Thoracic aorta (tissue), 2 donors: ENCODE measurements at places on chromosomes 16 and 17.

- DNase-seq = no peak
These were observed 299.8 kb upstream of the ZFHX3 start for GRCh38 chr16:73347500-73348375.

GRCh38 chr17:77684803-77685798 lies 273.4 kb upstream of the TNRC6C start:
- DNase-seq = no peak

GRCh38 chr17:2821868-2822267 lies 25.6 kb downstream of the RAP1GAP2 start:
- DNase-seq = no peak

DNA sequence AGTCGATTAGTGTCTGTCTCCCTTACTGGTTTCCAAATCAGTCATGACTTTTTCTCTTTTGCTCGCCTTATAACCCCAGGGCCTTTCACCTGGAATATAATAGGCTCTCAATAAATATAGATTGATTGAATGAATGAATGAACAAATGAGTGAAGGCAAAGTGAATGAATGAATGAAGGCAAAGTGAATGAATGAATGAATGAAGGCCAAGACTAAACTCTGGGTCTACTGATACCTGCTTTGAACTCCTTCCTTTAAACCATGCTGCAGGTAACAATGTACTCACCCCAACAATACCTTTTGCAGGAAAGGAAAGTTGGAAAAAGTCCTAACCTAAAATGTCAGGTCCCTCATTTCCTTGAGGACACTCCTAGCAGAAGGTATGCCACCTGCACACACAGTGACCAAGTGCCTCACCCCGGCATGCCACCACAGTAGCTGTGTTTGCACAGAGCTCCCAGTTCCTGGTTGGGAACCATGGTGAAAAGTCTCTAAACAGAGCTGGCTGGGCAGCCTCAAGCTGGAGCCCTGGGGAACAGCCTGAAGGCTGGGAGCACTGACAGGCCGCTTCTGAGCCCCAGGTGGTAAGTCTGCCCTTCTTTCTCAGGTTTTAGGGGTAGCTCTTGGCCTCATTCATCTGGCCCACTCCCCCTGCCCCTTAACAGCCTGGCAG lies 42.7 kb upstream of the ANKFN1 start:
- no peak for DNase-seq

GRCh38 chr16:52729731-52730130 lies 182.8 kb upstream of the TOX3 start:
- no peak for DNase-seq

- no peak for DNase-seq
These were observed 47.5 kb downstream of the COX4I1 start for GRCh38 chr16:85847036-85847435.
